ENCODE measurements at places on chromosomes 2 and 18. TPM values are rescaled to one million over a fixed set of nuclear protein-coding genes. Genes with fewer than 3 reads are reported as not detected.
A peak's percentile ranks its signal among the peaks of the same experiment; 100 is the strongest.

GRCh38 chr2:55133467-55134315 is 83.4 kb upstream of the RTN4 start:
- DNase-seq: no peak

- DNase-seq: no peak
Observed at GRCh38 chr2:23614701-23615100, 229.7 kb downstream of the KLHL29 start.

GRCh38 chr2:59752512-59752911 is 800.9 kb downstream of the BCL11A start:
- DNase-seq: no peak

GRCh38 chr2:80530442-80531064 is 226.0 kb upstream of the LRRTM1 start:
- no peak for DNase-seq

GRCh38 chr18:46096651-46097300 is 1.3 kb downstream of the ATP5F1A start:
- no peak for DNase-seq

- no peak for DNase-seq
Observed at GRCh38 chr2:47819834-47820233, 36.9 kb downstream of the MSH6 start.

DNA sequence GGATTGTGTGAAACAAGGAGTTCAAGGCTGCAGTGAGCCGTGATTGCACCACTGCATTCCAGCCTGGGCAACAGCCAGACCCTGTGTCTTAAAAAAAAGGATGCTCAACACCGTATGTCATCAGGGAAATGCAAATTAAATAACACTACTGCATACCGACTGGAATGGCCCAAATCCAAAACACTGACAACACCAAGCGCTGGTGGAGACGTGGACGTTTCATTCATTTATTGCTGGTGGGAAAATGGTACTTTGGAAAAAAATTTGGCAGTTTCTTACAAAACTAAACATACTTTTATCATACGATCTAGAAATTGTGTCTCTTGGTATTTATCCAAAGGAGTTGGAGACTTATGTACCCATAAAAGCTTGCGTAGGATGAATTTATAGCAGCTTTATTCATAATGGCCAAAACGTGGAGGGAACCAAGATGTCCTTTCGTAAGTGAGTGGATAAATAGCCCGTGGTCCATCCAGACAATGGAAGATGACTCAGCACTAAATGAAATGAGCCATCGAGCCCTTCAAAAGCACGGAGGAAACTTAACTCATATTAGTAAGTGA is 24.2 kb downstream of the NEU4 start:
- DNase-seq: peak; percentile 33

DNA sequence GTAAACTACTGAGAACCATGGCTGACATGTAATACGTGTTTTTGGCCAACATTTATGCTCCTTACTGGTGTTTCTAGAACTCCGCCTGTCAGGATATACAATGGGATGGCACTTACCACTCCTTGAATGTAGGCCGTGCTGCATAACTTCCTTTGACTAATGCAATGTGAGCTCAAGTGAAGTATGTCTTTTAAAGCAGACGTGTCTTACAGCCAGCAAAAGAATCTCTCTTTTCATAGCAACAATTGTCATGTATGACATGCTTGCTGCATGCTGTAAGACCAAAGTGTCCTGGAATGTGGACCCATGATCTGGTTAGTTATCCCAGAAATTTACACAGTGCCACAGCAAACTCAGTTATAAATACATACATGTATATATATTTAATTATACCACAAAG is 1202.7 kb upstream of the PIK3C3 start:
- no peak for DNase-seq

DNA sequence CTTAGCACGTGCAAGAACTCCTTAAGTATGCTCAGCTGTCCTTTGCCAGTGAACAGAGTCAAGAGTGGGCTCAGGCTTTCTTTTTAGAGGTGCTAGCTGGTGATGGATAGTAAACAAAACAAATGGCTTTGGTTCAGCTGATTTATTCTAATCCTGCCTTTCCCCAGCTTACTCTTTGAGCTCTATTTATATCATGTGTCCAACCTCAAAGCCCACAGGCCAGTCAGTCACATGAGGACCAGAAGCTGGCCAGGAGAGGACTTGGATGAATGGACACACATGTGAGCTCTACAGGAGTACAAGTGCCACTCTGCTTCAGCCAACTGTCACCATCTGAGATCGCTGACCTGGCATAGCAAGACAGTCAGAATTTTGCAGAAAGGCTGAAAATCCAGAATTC is 59.4 kb downstream of the STK39 start:
- DNase-seq: no peak

- no peak for DNase-seq
Observed at GRCh38 chr2:157891643-157892041, 15.5 kb upstream of the ACVR1 start.

DNA sequence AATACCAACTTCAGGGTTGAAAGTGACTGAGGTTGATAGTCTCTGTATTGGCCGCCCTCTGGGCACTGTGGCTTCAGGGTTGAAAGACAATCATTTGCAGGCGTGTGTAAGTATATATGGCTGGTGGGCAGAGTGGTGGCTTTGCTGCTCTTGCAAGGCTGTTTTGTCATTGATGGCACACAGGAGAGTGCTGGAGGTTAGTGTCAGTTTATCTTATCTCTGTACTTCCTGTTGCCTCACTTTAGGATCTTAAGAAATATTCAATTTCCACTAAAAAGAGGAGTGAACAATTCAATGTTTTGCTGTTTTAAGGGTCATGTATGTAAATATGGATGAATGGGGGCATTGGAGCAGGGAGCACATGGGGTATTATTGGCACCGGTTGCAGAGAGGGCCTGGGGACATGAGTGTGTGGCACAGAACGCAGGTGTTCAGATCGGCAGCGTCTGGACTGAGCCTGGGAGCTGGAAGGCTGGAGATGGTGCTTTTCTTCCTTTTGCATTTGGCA is 51.5 kb downstream of the NCK2 start:
- no peak for DNase-seq

GRCh38 chr18:56314396-56314795 is 324.0 kb downstream of the TXNL1 start:
- DNase-seq: no peak

DNA sequence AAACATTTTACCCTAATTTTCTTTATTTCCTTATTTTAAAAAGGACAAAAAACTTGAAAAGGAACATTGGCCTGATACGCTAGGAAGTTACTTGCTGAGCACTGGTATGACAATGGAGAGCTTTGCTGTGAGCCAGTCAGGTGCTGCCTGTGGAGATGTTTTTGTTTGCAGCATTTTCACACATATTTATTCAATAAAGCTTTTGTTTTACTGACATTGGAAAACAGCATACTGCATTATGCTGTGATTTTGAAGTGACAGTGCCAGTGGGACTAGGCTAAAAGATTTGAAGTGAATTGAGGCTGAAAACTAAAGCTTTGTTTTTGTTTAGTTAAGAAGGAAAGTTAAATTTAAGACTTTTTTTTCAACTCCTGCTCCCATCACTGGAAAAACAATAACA is 470.7 kb upstream of the ZEB2 start:
- DNase-seq: no peak

GRCh38 chr2:235433860-235434259 is 60.0 kb upstream of the AGAP1 start:
- no peak for DNase-seq

DNA sequence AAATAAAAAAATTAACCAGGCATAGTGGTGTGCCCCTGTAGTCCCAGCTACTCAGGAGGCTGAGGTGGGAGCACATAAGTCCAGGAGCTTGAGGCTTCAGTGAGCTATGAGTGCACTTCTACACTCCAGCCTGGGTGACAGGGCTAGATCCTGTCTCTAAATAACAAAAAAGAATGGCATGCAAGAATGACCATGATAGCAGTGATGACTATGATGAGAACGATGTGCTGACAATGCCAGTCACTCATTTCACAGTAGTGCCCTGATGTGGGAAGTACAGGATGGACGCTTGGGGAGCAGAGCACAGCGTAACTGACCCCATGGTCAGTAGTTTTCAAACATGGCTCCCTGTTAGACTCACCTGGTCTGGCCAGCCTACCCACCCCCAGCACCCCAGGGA is 139.1 kb downstream of the VAPA start:
- no peak for DNase-seq

Gene NMUR1
- polyA plus RNA-seq: 1.0 TPM

Gene SFTPB
- polyA plus RNA-seq: 0.07 TPM

Gene CNGA3
- polyA plus RNA-seq: not detected

Measured in renal cortex interstitium (tissue), 15 donors.